ENCODE measurements at places on chromosomes 4 and X. TPM values are rescaled to one million over a fixed set of nuclear protein-coding genes. Genes with fewer than 3 reads are reported as not detected.

Gene PPP4R3C
- total RNA-seq = not detected

Gene SPANXC
- total RNA-seq = not detected

Gene DDX53
- not detected for total RNA-seq

Gene CAMK2D
- total RNA-seq = 249 TPM

Gene TRIM60
- total RNA-seq = not detected

Gene SH3D19
- total RNA-seq = 86.0 TPM

Gene AMOT
- 1.6 TPM for total RNA-seq

Gene BEND2
- not detected for total RNA-seq

Gene DAPP1
- total RNA-seq = not detected

Gene MAGEA10
- total RNA-seq = not detected

Gene MXRA5
- total RNA-seq = under 0.01 TPM

Data from subcutaneous preadipocyte (primary cell).